ENCODE measurements at places on chromosomes 12 and 14.

- no peak for DNase-seq
Observed at GRCh38 chr14:78253986-78254385, 83.8 kb downstream of the NRXN3 start.

- peak; percentile 12 for DNase-seq
Observed at GRCh38 chr12:124036657-124037109, 63.7 kb downstream of the ZNF664 start.

GRCh38 chr14:104072586-104072985, 12.9 kb upstream of the ASPG start:
- DNase-seq = no peak

GRCh38 chr12:105948331-105948730, 190.4 kb downstream of the NUAK1 start:
- DNase-seq = no peak

GRCh38 chr12:34607520-34608195, 585.4 kb downstream of the ALG10 start:
- no peak for DNase-seq

DNA sequence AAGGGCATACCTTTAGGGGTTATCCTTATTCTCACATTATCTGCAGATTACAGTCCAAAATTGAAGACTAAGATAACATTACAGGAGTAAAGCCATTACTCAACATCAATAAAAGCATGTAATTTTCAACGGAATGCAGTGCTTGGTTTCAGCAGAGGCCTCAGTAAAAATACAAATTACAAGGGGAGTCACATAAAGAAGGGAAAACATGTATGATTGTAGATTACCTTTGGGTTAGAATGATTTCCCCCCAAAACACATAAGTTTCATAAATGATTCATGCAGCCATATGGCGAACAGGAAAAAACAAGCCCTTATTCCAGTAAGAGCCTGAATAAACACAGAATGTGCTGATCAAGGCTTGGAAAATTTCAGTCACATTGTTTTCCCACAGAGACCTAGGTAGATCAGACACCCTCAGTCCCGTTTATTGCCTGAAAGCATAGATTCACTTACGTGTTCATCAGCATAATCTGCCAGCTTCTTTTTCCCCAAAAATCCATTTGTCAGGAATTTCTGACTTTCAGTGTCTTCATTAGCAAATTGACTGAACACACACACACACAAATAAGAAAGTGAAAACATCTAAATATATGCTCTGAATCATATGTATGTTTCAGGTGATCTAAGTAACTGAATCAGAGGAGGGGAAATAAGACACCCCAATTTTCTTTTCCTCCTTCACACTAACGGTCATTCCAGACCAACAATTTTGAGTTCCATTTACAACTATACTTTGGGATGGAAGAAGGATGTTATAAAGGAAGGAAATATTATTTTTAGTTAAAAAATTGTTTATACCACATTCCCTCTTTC, 37.5 kb downstream of the SLC38A4 start:
- DNase-seq = no peak

DNA sequence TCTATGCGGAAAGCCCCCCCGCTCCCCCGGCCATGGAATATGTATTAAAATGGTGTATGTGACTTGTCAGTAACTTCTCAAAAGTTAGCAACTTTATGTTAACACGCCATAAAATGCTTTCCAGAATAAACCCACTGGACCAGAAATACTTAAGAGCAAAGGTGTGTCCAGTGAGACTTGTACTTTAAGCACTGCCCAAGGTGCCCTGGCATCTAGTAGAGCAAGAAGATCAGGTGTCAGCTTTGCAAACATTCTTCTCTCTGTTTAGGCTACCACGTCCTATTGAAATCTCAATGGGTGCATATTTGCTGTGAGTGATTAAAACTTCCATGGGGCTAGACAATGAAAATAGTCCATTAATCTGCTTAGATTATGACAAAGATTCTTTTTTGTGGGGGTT, 201.2 kb downstream of the ESR2 start:
- DNase-seq = no peak

- no peak for DNase-seq
Observed at GRCh38 chr12:49930515-49931288, 19.8 kb upstream of the AQP2 start.

DNA sequence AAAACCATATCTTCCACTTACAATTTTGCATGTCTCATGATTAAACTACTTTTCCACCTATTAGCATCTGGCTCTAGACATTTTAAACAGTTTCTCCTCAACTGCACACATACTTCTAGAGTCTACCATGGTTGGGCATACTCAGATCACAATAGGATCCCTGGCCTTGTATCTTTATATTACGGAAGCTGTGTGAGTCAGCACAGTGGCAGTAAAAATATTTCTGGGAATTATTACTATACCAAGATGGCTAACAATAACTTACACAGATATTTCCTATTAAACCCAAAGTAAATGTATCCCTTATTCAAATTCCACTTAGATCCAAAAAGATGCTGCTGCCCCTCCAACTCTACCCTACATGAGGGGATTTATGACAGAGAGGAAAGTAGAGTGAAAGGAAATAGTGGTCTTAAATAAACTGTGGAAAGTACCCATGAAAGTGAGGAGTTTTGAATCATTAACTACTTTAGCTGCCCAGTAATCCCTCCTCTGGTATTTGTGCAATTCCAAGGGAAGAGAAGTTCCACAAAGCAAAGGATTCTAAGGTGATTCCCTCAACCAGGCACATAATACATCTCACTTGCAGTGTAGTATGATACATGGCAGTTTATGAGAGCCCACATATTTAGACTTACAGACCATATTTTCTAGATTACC, 14.0 kb upstream of the CPSF6 start:
- no peak for DNase-seq

GRCh38 chr14:94373708-94374107, 14.7 kb downstream of the SERPINA1 start:
- DNase-seq = no peak

GRCh38 chr12:11684393-11684792, 34.9 kb downstream of the ETV6 start:
- DNase-seq = no peak

DNA sequence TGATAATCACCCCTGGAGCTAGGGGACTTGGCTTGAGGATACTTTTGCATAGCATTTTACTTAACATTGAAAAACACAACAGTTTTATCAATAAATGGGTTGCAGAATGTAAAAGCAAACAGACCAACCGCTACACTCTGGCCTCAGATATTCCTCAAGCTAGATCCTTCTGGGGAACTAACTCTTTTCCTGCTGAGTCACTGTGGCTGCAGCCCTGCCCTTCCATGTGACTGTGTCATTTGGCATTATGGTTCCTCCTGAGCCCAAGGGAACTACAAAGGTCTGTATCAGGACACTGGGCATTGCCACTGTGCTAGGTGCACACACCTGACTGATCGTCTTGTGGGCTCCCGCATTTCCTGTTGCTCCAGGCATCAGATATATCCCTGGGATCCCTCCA, 56.6 kb downstream of the TTC9 start:
- no peak for DNase-seq

DNA sequence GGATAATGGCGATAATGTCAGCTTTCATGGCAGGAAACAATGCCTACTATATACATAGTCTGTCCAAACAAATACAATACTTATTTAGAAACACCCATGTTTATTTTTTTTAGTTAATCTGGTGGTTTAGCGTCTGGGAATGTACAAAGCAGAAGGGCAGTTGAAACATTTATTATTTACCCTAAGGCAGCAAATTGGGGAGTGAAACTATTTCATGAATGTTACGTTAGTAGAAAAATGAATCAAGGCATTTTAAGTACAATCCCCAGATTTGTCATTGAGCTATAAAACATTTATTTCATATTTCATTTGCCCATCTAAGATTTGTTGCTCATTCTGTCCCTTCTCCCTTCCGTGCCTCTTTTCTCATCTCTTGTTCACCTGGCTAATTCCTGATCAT, 87.1 kb upstream of the ATF1 start:
- no peak for DNase-seq

GRCh38 chr12:108581311-108582227, 16.3 kb downstream of the TMEM119 start:
- no peak for DNase-seq

- no peak for DNase-seq
Observed at GRCh38 chr14:50656776-50657175, 11.3 kb downstream of the SAV1 start.

- DNase-seq = no peak
Observed at GRCh38 chr14:104971447-104972240, 6.5 kb downstream of the AHNAK2 start.

- DNase-seq = no peak
Observed at GRCh38 chr12:108821407-108822397, 35.7 kb downstream of the SSH1 start.

DNA sequence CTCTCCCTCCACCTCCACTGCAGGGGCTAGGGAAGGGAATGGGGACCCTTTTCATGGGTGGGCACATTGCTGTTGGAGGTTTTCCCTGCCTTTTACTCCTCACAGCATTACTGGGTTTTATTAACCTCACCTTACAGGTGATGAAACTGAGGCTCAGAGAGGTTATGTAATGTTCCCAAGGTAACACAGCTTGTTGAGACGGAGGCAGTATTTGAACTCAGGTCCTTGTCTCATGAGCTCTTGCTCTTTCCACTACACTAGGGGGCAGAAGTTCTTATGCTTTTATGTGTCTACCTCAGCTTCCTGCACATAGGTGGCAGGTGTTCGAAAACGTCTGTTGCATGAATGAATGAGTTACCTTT, 11.7 kb downstream of the CISTR start:
- DNase-seq = no peak

DNA sequence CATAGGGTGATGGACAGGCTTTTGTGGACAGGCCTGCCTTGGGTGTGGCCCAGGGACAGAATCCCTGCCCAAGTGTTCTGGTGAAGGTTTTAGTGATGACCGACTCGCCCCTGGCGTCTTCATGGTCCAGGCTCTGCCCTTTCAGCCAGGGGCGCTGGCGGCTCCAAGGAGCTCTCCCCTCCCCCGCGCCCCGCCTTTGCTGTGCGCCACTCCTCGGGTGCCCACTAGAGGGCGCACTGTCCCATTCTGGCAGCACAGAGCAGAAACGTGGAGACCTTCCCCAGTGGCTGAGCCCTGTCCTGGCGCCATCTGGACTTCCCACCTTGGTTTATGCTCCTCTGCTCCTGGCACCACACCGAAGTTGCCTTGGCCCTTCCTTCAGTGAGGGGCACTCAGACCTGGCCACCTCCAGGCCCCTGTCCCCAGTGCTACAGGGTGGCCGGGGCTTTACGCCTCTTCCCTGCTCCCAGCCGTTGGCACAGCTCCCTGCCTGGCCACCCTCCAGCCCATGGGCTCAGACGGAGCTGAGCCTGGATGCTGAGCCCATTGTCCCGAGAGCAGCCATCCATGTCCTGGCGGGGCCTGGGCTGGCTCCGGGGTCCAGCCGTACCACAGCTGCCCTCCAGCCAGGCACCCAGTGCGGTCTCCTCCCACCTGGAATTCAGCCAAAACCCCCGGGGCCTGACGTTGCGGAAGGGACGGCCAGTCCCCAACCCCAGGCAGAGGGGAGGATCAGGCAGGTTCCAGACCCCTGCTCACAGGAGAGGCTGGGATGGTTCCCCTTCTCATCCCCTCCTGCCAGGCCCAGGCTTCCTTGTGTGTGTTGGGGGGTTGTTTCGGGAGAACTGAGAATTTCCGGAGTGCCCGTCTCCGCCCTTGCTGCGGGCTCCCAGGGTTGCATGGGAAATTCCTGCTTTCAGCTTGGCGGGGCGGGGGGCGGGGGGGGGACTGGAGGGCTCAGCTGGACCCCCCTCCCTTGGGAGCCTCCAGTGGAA, 5.6 kb upstream of the CRIP1 start:
- peak; percentile 95 for DNase-seq

DNA sequence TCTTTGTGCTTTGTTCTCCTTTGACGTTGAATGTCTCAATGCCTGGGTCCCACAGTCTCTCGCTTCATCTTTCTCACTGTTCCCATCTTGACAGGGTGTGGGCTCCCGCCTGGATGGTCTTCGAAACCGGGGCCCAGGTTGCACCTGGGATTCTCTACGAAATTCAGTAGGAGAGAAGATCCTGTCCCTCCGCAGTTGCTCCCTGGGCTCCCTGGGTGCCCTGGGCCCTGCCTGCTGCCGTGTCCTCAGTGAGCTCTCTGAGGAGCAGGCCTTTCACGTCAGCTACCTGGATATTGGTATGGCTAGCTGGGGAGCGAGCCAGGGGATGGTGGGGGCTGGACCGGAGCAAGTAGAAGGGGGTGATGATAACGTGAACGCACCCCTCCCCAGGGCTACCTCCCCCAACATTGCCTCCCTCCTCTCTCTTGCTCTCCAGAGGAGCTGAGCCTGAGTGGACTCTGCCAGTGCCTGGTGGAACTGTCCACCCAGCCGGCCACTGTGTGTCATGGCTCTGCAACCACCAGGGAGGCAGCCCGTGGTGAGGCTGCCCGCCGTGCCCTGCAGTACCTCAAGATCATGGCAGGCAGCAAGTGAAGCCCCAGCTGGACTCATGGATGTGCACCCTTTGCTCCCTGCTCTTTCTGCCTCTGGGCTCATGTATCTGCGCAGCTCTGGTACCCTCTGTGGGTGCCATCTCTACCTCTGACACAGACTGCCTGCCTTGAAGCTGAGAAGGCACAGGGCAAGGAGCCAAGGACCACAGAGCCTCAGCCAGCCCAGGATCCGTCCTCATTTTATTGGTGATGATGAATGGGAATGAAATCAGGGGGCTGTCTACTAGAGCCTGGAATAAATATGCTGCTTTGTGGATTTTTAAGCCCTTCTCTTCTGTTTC, 1.5 kb downstream of the NPFF start:
- DNase-seq = no peak

DNA sequence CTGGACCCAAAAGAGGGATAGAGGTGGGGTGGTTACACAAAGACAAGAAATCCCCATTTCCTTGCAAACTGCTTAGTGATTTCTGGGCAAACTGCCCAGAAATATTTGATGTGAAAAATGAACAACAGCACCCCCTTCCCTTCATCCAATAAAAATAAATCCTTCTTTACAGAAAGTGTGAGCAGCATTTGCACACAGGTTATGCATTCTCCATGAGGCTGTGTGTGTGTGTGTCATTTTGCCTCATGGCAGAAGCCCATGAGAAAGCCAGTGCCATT, 17.2 kb upstream of the NRXN3 start:
- peak; percentile 72 for DNase-seq

- peak; percentile 48 for DNase-seq
Observed at GRCh38 chr12:82359115-82359478, 768 bp downstream of the METTL25 start.

DNA sequence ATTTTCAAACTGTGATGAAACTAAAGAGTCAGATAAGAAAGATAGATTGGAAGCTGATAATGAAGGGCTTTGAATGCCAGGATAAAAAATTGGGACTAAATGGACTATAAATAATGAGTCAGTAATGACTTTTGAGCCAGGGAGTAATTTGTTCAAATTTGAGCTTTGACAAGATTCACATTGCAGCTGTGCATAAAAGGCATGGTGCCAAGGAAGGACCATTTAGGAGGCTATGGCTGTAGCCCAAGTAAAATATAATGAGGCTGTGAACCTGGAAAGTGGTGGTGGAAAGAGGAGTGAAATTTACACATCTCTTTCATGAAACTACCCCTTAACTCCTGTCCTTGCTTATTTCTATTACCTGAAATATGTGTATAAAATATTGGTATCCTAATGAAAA, 218.5 kb downstream of the SLC6A15 start:
- peak; percentile 78 for DNase-seq

DNA sequence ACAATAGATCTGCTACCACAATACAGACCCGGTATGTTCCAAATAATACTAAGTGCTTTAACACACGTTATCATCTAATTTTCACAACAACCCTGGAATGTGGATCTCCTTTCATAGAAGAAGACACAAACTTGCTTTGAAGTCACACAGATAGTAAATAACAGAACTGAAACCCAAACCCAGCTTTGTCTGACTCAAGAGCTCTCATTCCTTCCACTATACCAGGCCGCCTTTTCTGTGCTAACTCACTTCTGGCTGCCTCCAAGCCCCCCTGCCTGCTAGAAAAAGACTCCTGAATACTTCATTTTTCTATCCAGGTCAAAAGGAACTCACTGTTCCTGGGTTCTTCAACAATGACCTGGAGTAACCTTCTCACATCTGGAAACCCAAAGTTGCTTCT, 37.8 kb downstream of the PRPF40B start:
- DNase-seq = no peak

Measured in COR-L47 (cell line).